ENCODE measurements at places on chromosomes 7 and 10.

GRCh38 chr7:26897928-26898327 is 33.5 kb upstream of the SKAP2 start:
- no peak for DNase-seq

DNA sequence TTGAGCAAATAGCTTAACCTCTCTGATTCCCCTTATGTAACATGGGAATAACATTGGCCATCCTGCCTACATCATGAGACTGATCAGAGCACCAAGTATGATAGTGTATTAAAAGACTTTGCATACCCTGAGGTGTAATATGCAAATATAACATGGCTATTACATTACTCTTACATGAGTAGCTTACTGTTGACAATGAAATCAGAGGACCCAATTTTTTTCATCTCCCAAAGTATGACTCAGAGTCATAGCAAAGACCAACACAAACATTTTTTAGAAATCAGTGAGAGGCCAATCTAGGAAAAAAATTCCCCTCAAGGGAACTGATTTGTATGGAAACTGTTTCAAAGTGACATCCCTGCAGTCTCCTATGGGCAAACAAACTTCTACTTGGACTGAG is 47.0 kb upstream of the TMEM140 start:
- DNase-seq, result no peak

DNA sequence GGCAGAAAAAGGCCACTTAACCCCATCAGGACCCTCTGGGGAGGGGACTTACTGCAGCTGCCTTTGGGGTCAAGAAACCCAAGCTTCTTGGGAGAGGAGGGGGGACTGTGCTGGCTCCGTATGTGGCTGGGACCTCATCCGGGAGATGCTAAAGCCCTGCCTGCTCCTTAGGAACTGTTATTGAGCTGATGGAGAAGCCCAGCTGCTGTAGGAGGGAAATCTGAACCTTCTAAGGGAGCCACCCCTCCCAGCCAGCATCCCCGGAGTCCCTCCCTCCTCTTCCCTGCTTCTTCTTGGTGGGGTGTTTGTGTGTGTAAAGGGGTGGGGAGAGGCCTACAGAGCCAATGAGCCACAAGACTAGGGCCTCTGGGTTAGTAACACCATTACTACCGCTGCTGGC is 8.2 kb downstream of the KCNIP2 start:
- DNase-seq, result no peak

GRCh38 chr10:690372-691161 is 1.1 kb upstream of the DIP2C start:
- DNase-seq, result no peak

- no peak for DNase-seq
Observed at GRCh38 chr10:104020020-104020419, 53.1 kb downstream of the SLK start.

Data from hematopoietic multipotent progenitor cell treated with erythropoietin and hydrocortisone succinate and interleukin-3 and kit ligand, for 4 days (in vitro differentiated cells).